ENCODE measurements at places on chromosomes 13 and 19.

- no peak for DNase-seq
Observed at GRCh38 chr13:98507282-98507797, 69.6 kb downstream of the STK24 start.

GRCh38 chr13:25310891-25311290 is 9.5 kb downstream of the NUP58 start:
- no peak for DNase-seq

DNA sequence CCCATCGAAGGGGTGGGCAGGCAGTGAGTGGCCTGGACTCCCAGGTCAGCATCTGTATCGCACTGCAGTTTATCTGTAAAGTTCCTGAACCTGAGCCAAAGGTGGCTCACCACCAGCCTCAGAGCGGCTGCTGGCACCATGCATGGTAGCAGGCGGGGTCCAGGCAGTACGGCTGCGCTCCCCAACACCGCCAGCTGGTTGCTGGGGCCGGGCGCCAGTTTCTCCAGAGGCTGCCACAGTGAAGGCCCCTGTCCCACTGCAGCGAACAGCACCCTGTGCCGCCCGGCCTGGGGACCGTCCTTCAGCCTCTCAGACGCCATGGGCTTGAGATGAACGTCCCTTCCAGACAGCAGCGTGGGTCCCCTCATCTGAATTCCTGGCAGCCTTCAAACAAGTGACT is 109.8 kb downstream of the KDM4B start:
- DNase-seq: no peak

DNA sequence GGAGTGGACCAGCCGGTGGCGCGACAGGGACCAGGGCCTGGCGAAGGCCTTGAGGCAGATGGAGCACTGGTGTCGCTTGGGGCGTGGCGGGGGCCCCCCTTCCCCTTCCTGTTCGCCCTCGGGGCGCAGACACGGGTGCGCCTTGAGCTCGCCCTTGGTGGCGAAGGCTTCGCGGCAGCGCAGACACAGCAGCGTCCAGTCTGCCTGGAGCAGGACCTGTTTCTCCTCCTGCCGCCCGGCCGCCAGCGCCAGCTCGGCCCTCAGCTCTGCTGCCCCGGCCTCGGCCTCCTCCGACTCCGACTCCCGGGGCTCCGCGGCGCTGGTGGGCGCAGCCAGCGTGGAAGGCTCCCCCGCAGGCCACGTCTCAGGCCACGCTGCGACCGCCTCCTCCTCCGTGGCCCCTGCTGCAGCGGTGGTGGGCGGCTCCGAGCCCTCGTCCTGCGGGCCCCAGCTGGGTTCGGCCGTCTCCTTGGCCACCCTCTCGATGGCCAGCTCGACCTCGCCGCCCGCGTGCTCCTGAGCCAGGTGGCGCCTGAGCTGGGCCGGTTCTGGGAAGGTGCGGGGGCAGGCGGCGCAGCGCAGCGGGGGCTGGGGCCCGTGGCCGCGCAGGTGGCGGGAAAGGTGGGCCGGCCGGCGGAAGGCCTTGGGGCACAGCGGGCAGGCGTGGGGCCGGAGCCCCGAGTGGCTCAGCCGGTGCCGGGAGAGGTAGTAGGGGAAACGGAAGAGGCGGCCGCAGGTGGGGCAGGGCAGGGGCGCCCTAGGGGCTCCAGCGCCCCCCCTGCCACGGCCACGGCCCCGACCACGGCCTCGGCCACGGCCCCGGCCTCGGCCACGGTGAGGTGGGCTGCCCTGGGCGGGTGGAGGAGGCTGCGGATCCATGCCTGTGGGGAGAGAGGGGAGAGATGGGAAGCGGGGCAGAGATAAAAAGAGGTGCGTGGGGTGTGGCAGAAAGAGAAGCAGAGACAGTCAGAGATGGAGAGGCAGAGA is 1.6 kb downstream of the ZNF579 start:
- no peak for DNase-seq

DNA sequence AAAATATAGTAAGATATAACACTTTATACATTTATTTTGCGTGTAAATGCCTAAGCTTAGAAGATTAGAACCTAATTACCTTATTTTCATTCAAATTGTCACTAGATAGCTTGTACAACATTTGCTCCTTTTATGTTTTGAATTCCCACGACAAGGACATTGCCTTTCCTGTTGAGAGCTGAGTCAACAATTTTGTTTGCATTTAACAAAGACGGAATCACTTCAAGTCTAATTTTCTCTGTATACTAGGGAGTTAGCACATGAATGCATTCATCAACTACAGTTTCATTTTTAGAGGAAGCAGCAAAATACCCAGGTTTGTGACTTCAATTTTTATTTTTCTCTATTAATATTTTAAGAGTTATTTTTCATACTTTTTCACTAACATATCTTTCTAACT is 48.7 kb upstream of the PCCA start:
- DNase-seq: no peak

DNA sequence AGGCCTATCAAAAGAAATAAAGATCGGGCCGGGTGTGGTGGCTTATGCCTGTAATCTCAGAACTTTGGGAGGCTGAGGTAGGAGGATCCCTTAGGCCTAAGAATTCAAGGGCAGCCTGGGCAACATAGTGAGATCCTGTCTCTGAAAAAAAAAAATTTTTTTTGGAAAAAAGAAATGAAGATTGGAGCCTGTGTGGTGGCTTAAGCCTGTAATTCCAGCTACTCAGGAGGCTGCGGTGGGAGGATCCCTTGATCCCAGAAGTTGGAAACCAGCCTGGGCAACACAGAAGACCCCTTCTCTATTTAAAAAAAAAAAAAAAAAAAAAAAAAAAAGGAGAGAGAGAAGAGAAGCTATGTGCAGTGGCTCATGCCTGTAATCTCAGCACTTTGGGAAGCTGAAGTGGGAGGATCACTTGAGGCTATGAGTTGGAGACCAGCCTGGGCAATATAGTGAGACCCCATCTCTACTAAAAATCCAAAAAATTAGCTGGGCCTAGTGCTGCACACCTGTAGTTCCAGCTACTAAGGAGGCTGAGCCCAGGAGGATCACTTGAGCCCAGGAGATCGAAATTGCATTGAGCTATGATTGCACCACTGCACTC is 14.7 kb upstream of the LYPD3 start:
- DNase-seq: no peak

GRCh38 chr13:106143930-106144709 is 391.3 kb downstream of the EFNB2 start:
- no peak for DNase-seq

DNA sequence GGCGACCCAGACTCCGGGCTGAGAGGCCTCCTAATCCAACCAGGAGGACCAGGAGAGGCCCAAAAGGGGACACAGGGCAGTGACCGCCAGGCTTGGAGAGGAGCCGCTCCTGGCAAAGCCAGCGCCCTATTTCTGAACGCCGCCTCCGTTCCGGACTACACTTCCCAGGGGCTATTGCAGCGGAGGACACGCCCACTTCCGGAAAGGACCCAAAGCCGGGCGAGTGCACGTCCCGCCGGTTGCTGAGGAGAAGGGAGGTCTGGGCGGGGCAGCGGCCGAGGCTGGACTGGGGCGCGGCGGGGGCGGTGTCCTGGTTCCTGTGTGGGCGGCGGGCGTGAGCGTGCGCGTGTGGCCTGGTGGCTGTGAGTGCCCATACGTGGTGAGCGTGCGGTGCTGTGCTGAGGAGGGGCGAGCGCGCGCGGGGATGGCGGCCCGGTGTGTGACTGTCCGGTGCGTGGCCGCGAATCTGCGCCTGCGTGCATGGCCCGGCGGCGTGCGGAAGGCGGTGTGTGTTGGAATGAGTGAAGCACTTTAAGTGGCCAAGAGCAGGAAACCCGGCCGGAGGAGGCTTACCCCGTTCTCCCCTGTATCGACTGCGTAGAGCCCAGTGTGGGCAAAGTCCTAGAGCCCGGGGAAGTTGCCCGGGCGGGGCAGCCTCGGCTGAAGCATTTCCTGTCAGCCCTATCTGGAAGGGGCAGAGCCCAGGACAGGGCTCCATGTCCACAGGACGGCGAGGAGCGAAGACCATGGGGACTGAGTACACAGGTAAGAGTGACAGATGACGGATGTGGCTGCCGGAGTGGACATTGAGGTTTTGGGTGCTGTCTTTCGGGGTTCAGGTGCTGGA is at the start of gene ZNF470:
Gene ZNF470, plus strand, starts transcription at position 195 of the 847 bp plus-strand sequence. CDS start 2,844 bp downstream, outside the sequence.
- DNase-seq: peak; percentile 75

GRCh38 chr13:39196965-39197646 is 158.8 kb downstream of the NHLRC3 start:
- DNase-seq: no peak

DNA sequence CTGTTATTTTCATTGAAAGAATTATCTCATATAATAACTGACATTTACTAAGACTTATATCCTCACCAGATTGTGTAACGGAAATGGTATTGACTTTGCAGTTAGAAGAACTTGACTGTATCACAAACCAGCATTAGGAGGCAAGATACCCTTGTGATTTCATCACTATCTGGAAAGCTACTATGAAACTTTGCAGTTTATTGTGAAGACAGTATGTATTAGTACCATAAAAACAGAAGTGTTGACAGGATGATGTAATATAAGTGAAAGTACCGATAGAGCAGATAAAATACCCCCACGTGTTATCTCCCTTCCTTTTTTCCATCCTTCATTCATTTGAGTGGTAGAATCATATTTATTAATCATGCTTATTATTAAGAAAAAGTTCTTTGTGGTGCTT is 365.7 kb upstream of the KLHL1 start:
- no peak for DNase-seq

GRCh38 chr13:91079176-91079575 is 268.3 kb upstream of the MIR17HG start:
- no peak for DNase-seq

- DNase-seq: peak; percentile 36
Observed at GRCh38 chr19:31448221-31448657, 99.0 kb upstream of the TSHZ3 start.

- DNase-seq: no peak
Observed at GRCh38 chr13:29978211-29978610, 127.8 kb upstream of the UBL3 start.

- DNase-seq: no peak
Observed at GRCh38 chr13:55869648-55870047, 1271.1 kb upstream of the PRR20A start.

DNA sequence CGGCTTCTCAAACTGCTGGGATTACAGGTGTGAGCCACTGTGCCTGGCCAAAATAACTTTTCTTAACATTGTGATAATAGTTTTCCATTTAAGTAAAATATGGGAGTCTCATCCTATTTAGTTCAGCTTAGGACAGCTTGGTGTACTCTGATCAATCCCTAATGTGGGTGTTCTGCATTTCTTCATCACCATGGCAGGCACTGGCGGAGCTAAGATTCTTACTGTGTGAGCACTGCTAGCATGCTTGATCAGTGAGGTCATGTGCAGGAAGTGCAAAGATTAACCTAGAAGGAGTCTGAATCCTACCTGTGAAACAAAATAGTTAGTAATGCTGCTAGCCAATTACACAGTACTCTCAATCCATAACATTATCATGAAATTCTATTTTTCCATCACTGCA is 1684.2 kb upstream of the SLC10A2 start:
- no peak for DNase-seq

GRCh38 chr19:3443840-3444694 is 36.3 kb downstream of the SMIM24 start:
- no peak for DNase-seq

- DNase-seq: no peak
Observed at GRCh38 chr19:1884719-1885334, 469 bp downstream of the ABHD17A start.

GRCh38 chr19:14375582-14376291 is 5.5 kb upstream of the ADGRE5 start:
- no peak for DNase-seq

DNA sequence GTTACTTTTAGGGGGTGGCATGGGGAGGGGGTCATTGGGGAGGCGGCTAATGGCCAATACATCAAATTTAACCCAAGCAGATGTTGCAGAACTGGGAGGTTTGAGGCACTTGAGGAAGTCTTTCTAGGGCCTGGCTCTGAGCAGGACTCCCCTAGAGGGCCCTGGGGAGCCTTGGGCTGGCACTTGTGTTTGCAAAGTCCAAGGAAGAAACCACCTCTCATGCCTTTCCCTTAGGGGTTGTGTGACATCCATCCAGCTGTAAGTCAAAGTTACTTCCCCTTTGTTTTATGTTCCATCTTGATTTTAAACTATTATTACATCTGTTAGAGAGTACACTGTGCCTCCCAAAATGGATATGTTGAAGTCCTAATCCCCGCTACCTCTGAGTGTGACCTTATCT is 159.9 kb downstream of the KATNAL1 start:
- no peak for DNase-seq

DNA sequence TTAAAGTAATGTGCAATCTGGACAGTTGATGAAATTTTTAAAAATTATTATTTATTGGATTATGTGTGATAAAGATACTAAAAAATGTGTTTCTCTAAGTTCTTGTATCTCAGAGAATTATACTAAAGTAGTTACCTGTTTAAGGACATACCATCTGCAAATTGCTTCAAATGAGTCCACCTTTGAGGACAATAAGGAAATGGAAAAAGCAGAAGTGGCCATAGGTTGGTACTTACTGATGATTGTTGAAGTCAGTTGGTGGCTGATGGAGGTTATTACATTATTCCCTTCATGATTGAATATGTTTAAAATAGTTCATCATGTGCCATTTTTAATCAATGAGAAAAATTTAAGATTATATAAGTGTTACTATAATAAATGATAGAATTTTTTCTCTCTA is 367.0 kb downstream of the MYO16 start:
- no peak for DNase-seq

GRCh38 chr13:100131863-100132574 is 43.1 kb downstream of the PCCA start:
- DNase-seq: peak; percentile 56

DNA sequence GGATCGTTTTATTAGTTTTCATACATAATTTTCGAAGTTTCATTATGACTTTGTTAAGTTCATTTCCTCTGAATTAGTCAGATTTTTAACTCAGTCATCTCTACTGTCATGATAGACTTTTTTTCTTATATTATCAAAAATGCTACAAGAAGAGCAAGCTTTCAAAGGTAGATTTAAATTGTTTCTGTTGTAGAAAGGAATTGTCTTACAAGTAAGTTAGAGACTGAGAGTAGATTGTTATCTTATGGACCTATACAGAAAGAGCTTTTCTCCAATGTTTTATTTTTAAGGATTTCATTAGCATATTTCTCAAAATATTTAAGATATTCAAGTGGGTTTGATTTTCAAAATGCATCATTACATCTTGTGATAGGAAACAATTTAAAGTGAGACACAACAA is 2.7 kb downstream of the MAB21L1 start:
- no peak for DNase-seq

DNA sequence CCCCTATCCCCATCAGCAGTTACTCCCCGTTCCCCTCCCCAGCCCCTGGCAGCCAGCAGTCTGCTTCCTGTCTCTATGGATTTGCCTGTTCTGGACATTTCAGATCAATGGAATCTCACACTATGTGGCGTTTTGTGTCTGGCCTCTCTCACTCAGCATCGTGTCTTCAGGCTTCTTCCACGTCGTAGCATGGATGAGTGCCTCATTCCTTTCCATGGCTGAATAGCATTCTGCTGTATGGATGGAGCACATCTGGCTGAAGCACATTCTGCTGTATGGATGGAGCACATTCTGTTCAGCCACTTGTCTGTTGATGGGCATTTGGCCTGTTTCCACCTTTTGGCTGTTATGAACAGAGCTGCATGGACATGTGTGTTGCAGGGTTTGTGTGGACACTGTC is 29.5 kb downstream of the CRTC1 start:
- peak; percentile 8 for DNase-seq

GRCh38 chr13:30022256-30022655 is 171.8 kb upstream of the UBL3 start:
- no peak for DNase-seq
